ENCODE measurements at places on chromosomes 2 and 18.

- DNase-seq, result no peak
Observed at GRCh38 chr2:212730994-212731393, 192.4 kb upstream of the ERBB4 start.

- peak; percentile 62 for DNase-seq
Observed at GRCh38 chr2:135709992-135710391, 31.7 kb upstream of the UBXN4 start.

DNA sequence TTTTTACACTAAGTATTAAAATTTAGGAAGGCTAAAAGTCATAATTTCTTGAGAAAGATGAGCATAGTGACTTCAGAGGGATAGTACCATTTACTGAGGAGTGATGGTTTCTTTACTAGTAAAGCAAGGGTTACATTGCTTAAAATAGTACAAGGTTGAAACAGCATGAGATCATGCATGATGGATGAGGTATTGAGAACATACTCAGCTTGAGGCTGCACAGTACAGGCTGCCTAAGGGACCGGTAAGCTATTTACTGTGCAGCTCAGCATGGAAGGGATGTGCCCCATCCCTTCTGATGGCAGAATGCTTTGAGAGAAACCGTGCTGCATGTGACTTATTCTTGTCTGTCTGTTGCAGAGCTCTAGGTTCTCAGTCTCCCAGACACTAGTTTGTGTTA lies 122.1 kb downstream of the EML6 start:
- no peak for DNase-seq

- no peak for DNase-seq
Observed at GRCh38 chr2:230346465-230346864, 19.5 kb downstream of the SP140L start.

GRCh38 chr2:207066791-207067460 lies 98.8 kb downstream of the KLF7 start:
- no peak for DNase-seq

DNA sequence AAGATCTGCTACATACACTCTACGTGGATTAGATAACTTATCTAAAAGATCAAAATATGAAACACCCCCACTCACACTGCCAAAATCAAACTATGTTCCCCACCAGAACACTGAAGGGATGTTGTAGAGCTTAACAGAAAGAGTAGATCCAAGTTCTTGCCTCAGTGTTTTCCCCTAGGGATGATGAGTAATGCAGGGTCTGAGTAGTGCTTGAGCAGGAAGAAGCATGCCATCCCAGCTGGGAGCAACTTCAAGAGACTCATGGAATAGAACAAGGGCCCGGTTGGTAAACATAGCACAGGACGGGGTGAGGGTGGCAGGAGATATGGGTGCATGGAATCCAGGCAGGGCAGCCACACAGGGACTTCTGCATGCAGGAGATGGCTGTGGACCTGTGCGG lies 74.3 kb downstream of the SNTG2 start:
- peak; percentile 23 for DNase-seq

DNA sequence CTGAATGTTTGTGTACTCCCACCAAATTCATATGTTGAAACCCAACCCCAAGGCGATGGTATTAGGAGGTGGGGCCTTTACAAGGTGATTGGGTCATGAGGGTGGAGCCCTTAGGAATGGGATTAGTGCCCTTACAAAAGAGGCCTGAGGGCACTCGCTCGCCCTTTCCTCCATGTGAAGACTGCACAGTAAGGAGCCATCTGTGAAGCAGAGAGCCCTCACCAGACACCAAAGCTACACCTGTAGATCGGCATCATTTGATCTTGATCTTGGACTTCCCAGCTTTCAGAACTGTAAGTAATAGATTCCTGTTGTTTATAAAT lies 62.9 kb upstream of the FZD7 start:
- no peak for DNase-seq

- DNase-seq, result no peak
Observed at GRCh38 chr2:157872791-157873190, 3.3 kb downstream of the ACVR1 start.

GRCh38 chr18:33712719-33713118 lies 134.7 kb downstream of the ASXL3 start:
- no peak for DNase-seq

All from fibroblast of pulmonary artery (primary cell).